ENCODE measurements at places on chromosomes 7 and 10.

DNA sequence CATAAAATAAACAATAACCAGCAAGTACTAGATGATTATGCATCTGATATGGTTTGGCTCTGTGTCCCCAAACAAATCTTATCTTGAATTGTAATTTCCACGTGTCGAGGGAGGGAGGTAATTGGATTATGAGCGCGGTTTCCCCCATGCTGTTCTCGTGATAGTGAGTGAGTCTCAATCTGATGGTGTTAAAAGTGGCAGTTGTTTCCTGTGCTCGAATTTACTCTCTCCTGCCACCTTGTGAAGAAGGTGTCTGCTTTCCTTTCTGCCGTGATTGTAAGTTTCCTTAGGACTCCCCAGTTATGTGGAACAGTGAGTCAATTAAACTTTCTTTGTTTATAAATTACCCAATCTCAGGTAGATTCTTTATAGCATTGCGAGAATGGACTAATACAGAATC, 15.1 kb downstream of the CNTNAP2 start:
- DNase-seq, result no peak

GRCh38 chr10:78258323-78259030, 224.8 kb downstream of the RPS24 start:
- no peak for DNase-seq

DNA sequence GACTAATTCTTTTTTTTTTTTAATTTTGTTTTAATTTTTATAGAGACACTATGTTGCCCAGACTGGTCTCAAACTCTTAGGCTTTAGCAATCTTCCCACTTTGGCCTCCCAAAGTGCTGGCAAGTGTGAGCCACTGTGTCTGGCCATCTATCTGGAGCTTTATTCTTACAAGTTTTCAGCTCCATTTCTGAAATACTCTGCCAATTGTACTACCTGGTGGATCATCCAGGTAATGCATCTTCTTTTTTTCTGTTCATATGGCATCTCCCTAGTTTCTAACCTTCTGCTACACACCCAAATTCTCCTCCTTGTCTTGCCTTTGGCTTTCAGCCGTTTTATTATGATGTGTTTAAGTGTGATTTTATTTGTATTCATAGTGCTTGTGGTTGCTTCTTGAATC, 40.2 kb downstream of the ZNF365 start:
- no peak for DNase-seq

DNA sequence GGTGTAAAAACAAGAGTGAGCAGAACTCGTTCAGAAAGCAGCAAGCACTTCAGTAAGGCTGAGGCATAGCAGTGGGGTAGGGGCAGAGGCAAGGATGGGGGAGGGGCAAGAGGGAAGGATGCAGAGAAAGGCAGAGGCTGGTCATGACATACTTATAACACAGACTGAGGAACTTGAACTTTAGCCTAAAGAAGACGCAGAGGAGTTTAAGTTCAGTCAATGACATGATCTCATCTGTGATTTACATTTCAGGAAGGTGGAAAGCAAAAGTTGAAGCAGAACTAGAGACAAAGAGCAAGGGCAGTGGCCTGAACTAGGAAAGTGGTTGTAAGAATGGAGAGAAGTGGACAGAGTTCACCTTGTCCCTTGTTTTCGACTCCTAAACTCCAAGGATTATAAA, 15.8 kb downstream of the MACC1 start:
- no peak for DNase-seq

DNA sequence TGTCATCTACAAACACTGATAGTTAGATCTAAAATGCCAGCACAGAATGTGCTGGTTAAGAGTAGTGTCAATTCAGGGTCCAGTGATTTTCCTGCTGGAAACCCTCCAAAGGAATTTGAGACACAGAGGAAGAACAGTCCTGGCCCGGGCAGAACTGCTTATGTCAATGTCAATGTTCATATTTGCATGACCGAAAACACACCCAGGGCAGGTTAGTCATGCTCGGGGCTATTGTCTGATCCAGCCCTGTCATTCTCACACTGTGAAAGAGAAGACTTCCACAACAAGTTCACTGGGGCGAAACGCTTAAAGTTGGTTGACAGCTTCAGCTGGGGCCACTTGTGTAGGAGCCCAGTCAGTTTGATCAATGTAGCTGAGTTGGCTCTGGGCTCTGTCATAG, 139.3 kb downstream of the C1GALT1 start:
- peak; percentile 26 for DNase-seq

- no peak for DNase-seq
Measured at GRCh38 chr7:9231630-9232121, 798.3 kb downstream of the NXPH1 start.
